H4 (cell line): ENCODE measurements at places on chromosomes 16 and 17.

GRCh38 chr16:29645694-29646187 lies 17.3 kb upstream of the SPN start:
- peak; percentile 37 for DNase-seq

- no peak for DNase-seq
These were observed 179.3 kb downstream of the TMEM132E start for GRCh38 chr17:34758718-34759117.

DNA sequence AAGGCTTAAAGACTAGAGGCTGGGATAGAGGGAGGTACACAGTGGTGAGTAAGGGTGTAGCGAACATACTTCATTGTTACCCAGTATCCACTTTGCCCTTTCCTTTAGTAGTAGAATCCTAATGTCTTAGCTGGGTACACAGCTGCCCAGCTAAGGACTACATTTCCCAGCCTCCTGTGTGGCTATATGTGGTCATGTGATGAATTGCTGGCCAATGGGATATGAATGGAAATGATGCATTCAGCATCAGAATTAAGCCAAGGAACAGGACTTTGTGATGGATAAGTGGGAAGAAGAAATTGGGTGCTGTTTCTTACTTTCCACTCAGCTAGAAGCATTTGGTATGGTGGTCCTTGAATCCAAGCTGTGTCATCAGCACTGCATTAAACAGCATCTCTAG lies 55.9 kb downstream of the FOXL1 start:
- DNase-seq = no peak

DNA sequence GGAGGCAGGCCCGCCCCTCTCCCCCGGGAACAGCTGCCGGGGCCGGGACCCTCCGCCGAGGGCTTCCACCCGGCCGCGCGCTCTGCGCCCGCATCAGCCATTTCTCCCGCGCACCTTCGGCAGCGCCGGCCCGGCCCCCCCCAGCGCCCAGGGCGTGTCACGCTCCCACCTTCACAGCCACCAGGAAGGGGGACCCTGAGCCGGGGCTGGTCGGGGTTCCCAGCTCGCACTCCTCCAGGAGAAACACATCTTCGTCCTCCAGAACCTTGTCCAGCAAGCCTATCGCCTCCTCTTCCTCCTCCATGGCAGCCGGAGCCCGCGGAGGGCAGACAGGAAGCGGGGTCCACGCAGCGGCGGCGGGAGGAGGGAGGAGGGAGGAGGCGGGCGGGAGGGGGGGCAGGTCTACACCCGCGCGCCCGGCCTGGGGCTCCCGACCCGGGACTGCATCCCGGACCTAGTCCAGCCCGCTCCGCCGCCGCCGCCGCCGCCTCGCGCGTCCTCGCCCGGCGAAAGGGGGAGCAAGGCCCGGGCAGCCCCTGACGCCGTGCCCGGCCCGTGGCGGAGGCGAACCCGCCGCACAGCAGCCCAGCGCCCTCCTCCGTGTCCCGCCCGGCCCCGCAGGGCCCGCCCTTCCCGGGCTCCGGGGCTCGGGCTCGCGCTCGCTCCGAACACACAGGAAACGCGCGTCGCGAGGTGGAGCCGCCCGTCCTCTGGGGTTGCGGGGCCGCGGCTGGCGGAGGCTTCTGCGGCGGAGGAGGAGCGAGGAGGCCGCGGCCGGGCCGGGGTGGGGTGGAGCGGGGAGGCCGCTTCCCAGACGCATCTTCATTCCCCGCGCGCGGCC lies 70.8 kb downstream of the ABR start:
- peak; percentile 40 for DNase-seq

DNA sequence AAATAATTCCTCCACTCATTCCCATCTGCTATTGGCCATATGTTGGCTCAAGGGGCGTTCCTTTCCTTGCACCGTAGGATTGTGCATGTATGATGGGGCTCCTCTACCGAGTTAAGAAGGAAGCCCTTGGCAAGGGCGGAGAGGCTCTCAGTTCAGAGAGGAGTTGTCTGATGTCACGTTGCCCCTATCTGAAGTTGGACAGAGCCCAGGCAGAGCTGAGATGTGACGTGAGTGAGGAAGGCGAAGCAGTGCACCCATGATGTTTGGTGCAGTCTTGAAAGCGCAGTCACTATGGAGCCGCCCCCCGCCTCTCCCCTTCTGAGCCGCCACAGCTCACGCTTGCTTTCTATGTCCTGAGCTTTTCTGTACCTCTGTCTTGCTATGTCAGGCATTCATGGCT lies 40.7 kb downstream of the CDH13 start:
- DNase-seq = no peak

DNA sequence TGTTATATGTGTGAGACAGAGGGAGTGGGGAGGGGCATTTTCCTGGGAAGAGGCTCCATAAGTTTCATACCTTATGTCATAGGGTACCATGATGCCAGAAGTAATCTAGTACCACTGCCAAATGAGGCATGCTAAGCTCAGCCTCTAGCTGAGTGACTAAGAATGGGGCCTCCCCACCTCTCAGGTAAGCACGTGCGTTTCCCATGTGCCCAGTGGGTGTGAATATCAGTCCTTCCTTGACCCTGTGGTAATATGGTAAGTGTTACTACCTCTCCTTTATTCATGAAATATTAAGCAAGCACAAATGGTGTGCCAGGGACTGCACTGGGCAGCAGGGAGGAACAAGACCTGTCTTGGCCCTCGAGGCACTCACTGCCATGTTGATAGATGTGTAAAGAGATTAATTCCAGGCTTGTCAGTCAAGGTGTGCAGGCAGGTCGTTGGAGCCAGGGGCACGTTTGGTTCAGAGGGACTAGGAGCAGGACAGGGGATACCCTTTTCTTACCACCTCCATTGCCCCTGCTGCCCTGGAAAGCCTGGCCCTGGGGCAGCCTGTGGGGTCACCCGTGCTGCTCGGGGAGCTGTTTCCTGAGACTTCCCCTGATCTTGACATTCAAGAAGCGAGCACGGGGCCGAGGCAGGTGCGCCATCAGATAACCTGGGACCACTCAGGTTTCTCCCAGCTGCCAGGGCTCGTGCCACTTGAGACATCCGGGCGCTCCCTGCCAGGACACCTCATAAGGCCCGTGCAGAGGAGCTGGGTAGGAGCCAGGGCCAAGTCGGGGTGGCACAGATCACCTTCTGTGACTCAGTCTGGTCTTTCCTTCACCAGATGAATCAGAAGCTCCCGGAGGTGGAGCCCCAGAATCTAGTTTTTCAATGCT lies 8.8 kb downstream of the RSAD1 start:
- DNase-seq = no peak

DNA sequence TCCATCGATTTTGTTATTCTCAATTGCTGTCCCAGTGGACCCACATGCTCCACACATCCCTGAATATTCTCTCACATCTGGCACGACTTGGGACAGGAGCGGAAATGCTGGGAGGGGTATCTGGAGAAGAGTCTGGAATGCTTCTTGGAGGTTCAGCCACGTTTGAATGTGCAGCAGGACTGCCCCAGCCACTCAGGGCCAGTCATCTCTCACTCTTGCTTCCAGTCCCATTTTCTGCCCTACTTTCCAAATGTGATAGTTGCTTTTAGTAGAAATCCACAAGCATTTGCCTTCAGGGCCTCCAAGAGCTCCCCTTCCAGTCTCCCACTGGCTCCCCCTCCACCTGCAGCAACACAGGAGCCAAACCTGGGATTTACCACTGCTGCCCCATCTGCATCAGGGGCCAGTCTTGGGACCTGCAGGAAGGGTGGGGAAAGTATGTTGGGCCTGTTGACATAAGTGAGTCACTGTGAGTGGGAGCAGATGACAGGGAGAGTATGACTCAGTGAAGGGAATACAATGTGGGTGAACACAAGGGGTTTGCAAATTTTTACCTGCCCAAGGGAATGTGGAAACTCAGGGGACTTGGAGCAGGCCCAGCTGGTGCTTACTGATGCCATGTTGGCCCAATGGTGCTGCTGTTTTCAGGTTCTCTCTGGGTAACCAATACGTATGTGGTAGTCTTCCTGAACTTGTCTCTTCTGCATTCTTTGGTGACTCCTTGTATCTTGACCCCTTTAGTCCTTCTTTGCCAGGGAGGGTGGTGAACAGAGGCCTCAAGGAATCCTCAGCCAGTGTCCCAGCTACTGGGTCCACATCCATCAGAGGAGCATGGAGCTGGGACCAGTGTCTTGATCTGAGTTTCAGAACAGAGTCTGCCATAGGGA lies 78.8 kb upstream of the CRHR1 start:
- DNase-seq = peak; percentile 52

- no peak for DNase-seq
These were observed 103.1 kb upstream of the CHMP6 start for GRCh38 chr17:80888276-80889160.

GRCh38 chr16:69936751-69937211 lies 14.4 kb upstream of the CLEC18A start:
- no peak for DNase-seq

- no peak for DNase-seq
These were observed 4.6 kb upstream of the DYNLRB2 start for GRCh38 chr16:80536238-80536637.

- DNase-seq = no peak
These were observed 11.0 kb downstream of the PDP2 start for GRCh38 chr16:66891360-66891759.

GRCh38 chr17:83202002-83203000 lies 122.9 kb downstream of the METRNL start:
- DNase-seq = no peak

- no peak for DNase-seq
These were observed 8.8 kb downstream of the RASL10B start for GRCh38 chr17:35740216-35740615.

- DNase-seq = no peak
These were observed 1.8 kb upstream of the CISD3 start for GRCh38 chr17:38728290-38728831.

GRCh38 chr16:87351320-87351698 lies 32.3 kb downstream of the FBXO31 start:
- DNase-seq = no peak

GRCh38 chr17:4557626-4558346 lies 2.6 kb downstream of the GGT6 start:
- no peak for DNase-seq

GRCh38 chr17:10328971-10329923 lies 43.6 kb downstream of the MYH13 start:
- no peak for DNase-seq

DNA sequence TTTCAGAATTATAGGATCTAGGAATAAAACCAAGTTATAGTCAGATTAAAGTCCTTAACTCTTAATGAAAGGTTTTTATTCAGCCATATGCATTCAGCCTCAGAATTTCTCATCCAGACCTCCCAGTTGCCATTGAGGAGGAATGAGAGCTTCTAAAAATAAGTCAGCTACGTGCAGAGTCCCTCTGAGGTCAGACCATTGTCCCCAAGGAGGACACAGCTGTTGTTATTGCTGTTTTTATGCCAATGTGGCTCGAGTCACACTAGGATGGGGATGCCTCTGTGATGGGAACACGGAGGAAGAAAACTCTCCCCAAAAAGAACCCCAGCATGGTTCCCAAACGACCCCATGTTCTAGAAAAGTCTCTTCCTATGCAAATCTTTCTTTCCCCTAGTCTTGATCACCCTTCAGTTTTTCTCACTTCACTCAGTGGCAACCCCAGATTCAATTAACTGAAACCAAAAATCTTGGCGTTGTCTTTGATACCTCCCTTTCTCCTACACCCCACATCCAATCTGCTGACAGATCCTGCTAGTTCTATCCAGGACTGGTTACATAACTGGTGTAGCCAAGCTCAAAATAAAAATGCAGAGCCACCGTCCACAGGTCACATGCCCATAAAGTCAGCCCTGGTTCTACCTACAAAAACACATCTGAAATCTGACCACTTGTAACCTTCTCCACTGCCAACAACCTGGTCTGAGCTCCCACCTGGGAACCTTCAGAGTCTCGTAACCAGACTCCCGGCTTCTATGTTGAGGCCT lies 138.2 kb upstream of the ERCC4 start:
- no peak for DNase-seq

- DNase-seq = no peak
These were observed 44.6 kb downstream of the RAI1 start for GRCh38 chr17:17725752-17726457.

DNA sequence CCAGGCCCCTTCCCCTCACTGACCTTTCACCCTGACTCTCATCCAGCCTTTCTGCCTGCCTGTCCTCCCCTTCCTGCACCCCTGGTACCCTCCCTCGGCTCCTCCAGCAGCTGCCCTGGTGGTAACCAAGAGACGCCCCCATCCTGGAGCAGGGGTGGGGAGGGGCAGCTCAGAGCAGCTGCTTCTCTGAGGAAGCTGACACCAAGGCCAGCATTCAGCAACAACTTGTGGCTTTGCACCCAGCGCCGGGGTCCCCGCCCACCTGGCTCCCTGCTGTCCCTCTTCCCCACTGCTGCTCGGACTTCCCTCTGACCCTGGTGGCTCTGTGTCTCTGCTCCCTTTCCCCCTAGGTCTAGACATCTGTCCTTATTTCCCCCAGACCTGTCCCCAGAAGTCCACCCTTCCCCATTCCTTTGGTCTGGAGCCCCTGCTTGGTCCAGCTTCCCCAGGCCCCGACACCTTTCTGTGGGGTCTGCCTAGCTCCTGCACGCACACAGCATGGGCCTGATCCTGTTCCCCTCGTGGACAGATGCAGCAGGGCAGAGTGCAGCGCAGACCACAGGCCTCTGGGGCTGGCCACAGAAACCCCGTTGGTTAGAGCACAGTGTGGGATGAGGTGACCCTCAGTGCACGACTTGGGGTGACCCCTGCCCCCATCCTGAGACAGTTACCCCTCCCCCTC lies 1.2 kb upstream of the ATP2A1 start:
- DNase-seq = no peak

- peak; percentile 71 for DNase-seq
These were observed 2.7 kb downstream of the TNFAIP1 start for GRCh38 chr17:28338056-28338768.

DNA sequence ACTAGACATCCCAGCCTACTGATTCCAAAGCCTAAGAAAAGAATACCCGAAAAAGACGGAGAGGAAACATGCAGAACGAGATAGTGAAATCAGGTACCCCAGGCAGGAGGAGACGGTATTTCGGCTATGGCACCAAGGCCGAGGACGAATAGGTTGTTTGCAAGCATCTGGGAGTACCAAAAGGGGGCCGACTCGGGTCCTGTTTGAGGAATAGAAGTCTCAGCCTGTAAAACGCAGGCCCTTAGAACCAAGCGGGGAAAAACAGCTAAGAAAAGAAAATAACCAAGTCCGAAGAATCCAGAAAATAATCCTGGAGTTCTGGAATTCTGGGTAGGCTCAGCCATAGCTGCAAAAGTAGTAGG lies 537 bp downstream of the SLC35B1 start:
- DNase-seq = no peak

GRCh38 chr17:22272363-22273146 lies 580.2 kb downstream of the KCNJ18 start:
- no peak for DNase-seq

DNA sequence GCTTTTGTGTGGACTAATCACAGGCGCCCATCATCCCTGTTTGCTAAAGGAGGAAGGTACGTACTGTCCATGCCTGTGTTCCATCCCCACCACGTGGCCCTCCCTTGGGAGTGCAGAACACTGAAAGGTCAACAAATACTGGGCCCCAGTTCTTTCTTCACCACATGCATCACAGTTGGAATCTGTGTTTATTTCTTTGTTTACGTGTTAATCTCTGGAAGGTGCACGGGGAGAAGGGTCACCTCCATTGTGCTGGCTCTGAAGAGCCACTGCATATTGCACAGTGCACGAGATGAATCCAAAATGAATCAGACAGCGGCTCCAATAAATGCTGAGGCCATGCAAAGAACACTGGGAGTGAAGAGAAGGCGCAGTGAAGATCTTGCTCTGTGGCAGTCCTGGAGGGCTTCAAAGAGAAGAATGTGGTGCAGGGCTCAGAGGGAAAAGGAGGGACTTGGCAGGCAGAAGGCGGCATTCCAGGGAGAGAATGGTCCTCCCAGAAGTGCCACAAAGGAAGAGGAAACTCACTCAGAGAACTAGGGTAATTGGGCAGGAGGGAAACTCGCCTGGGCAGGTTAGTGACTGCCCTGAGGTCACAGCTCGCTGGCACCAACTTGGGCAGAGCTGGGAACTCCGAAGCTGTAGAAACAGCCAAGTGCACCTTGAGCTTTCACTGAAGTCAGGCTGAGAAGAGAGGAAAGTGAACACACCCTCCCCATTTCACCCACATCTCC lies 3.7 kb downstream of the RPH3AL start:
- DNase-seq = peak; percentile 51
